Muscle of leg (tissue), 16 donors: ENCODE measurements at places on chromosomes 11 and 22. TPM values are rescaled to one million over a fixed set of nuclear protein-coding genes. Genes with fewer than 3 reads are reported as not detected.

Gene GNG3
- polyA plus RNA-seq = 0.41 TPM

Gene CATSPERZ
- not detected for polyA plus RNA-seq

Gene FADS1
- polyA plus RNA-seq = 20.3 TPM

Gene SYCE3
- not detected for polyA plus RNA-seq

Gene NAT10
- 31.6 TPM for polyA plus RNA-seq

Gene C1QTNF4
- polyA plus RNA-seq = 10.2 TPM

Gene PYGM
- 140 TPM for polyA plus RNA-seq

Gene MDK
- polyA plus RNA-seq = 168 TPM

Gene SLC22A12
- not detected for polyA plus RNA-seq

Gene MAML2
- polyA plus RNA-seq = 4.8 TPM

Gene GRIA4
- polyA plus RNA-seq = 2.7 TPM

Gene DCDC1
- 0.58 TPM for polyA plus RNA-seq

Gene FTH1
- polyA plus RNA-seq = 1,317 TPM

Gene PLEKHA7
- polyA plus RNA-seq = 3.9 TPM
